ENCODE measurements at places on chromosomes 4 and X.

DNA sequence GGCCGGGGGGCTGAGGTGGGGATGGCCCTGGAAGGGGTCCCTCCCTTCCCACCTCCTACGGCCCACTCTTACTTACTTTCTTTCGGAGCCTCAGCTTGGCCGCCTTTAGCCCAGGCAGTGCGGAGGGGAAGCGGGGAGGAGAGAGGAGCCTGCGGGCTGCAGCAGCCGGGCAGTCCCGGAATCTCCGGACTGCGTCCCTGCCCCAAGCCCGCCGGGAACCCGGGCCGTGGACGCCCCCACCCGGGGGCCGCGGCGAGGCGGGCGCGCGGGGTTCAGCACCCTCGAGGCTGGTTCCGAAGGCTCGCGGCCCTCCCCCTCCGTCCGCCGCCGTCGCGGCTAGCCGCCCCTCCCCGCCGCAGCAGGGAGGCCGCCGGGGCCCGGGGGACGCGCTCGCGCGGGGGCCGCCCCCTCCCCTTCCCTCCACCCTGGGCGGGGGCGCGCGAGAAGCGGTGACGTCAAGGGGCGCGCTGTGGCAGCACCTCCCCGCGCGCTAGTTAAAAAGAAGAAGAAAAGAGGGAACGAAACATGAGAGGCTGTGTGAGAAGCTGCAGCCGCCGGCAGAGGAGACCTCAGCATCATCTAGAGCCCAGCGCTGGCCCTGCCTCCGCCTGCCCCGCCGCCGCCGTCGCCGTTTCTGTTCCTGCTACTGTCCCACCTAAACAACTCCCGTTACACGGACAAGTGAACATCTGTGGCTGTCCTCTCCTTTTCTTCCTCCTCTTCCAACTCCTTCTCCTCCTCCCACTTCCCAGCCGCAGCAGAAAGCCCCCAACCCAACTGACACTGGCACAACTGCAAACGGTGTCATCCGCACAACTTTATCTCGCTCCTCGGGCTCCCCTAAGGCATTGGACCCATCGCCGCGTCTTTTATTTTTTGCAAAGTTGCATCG, at the start of gene HHIP:
Gene HHIP, plus strand, starts transcription at position 526 of the 892 bp plus-strand sequence. CDS start 520 bp downstream, outside the sequence.
- no peak for DNase-seq

DNA sequence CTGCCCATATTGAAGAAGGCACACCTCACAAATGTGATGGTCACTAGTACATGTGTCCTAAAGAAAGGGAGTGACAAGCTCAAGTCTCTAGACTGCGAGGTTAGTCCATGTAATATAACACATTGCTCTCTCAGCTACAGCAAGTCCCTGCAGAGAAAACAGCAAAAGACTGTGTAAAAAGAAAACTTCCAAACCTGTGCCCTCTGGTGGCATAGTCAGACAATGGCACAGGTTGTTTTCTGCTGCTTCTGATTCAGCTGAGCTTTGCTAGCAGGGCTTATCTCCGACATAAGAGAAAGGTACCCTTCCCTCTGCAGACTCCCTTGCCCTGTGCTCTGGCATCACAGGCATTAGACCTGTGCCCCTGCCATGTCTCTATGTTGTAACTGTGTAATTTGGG, 1.4 kb upstream of the SERPINA7 start:
- no peak for DNase-seq

DNA sequence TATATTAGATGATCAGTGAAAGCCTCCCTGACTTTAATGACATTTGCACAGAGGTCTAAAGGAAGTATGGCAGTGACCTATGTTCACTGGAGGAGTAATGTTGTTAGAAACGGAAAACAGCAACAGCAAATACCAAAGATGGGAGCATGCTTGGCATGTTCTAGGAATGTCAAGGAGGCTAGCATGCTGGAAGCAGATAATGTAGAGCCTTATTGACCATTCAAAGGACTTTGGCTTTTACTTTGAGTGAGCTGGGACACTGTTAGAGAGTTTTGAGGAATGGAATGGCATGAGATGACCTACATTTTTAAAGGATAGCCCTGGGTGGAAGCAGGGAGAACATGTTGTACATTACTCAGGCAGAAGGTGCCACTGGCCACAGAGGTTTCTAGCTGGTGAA, 6.0 kb downstream of the RPA4 start:
- no peak for DNase-seq

- no peak for DNase-seq
Observed at GRCh38 chrX:134023851-134024281, 38.5 kb upstream of the GPC3 start.

DNA sequence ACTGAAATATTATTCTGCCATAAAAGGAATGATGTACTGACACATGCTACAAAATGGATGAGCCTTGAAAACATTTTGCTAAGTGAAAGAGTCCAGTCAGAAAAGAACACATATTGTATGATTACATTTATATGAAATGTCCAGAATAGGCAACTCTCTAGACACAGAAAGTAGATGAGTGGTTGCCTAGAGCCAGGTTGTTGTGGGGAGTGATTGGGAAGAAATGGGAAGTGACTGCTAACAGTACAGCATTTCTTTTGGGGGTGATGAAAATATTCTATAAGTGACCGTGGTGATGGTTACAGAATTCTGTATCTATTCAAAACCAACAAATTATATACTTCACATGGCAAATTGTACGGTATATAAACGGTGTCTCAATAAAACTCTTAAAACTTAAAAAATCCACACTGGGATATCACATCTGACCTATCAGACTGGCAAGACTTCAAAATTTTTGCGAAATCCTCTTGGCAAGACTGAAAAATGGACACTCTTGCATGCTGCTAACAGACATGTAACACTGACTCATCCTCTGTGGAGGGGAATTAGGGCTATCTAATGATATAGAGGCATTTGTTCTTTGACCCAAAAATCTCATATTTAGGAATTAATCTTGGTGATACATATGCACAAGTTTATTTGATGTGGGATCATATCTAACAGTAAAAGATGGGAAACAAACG, 71.8 kb downstream of the FAM13A start:
- no peak for DNase-seq

- DNase-seq: no peak
Observed at GRCh38 chr4:93334003-93334402, 494.6 kb upstream of the ATOH1 start.

DNA sequence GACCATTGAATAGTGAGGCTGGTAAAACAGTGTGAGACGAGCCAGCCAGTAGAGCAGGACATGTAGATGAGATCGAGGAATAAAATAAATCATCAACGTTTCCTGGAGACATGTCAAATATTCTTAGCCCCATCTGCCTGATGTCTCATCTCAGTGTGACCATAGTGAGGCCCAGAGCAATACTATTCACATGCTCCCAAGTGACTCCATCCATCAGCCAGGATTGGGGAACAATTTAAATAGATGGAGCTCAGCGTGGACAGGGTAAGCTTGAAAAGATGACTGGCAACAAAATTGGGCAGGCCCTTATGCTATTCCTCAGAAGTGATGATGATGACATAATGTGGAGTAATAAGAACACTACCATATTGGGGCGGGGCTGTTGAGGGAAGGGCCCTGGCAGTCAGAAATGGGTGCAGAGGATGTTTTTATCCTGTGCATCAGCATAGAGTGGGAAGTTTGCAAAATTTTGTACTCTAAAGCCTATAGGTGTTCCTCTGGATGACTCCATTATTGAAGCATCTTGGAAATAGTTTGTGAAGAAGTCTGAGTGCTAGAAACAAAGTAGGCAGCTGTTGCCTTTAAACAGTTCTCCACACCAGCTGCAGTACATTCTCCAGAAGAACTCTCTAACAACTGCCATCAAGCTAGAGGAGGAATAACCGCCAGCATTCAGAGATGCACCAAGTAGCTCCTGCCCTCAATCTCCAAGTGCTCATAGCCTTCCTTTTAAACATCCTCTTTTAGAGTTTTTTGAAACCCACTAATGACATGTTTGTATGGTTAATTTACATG, 333.0 kb downstream of the DCHS2 start:
- DNase-seq: no peak

- DNase-seq: no peak
Observed at GRCh38 chr4:19944251-19944650, 307.5 kb upstream of the SLIT2 start.

DNA sequence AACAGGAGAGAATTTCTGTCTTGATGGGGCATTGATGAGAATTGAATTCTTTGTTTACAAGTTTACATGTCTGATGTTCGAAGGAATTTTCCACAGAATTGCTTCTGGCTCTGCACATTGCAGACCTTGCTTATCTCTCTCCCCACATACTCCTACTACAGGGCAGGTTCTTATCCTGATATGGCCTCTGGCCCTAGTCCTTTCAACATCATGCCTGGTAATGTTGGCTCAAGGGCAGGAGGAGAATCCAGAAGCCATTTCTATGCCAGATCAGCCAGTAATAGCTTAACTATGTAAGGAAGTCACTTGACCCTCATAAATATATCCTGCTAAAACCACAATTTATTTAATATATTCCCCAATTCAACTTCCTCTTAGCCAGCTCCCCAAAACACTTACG, 24.3 kb upstream of the TSPAN5 start:
- no peak for DNase-seq

All from ureter (tissue), 1 donor.